ENCODE measurements at places on chromosomes 12 and 14.

DNA sequence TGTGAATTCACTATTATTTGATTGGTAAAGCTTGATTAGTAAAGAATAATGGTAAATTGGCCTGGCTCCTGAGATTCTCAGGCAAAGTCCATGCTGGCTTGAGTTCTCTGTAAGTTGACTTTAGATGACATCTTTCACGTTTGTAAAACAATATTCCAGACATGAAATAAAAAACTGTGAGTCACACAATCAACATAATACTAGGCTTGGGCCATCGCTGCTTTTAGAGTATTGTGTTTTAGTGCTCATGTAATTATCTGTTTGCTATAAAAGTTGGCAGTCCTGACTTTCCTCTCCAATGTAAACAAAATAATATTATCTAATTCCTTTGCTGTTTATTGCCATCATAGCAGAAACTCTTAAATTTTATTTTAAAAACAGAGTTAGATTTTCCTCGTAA, 3.9 kb upstream of the TBC1D30 start:
- no peak for DNase-seq

DNA sequence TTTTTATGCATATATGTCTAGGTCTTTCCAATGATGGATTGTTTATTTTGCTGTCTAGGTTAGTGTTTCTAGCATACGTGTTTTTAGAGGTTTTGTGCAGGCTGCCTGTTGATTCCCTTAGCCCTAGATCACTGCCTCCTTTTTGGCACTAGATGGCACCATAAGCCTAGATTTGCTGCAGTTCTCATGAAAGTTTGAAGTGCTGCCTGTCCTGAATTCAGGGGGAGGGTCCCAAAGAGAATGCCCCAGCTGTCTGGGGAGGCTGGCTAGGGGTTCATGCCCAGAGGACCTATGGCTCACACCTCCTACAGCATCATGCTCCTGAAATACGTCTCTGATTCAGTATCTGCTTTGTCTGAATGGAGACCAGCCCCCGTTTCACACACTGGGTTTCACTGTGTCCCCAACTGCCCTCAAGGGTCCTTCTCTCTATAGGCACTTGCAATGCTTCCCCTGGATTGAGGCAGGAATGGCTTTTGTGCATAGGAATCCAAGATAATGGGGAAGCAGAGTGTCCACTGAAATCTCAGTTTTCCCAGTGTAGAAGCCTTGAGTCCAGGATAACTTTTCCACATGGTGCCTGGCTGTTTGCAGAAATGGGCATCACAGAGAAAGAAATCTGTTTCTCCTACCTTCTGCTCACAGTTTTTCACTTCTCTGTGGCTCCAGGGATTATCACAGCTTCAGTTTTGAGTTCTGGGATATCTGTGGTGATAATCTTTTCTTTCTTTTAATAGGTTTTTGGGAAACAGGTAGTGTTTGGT, 14.2 kb upstream of the TXNRD1 start:
- DNase-seq: no peak

DNA sequence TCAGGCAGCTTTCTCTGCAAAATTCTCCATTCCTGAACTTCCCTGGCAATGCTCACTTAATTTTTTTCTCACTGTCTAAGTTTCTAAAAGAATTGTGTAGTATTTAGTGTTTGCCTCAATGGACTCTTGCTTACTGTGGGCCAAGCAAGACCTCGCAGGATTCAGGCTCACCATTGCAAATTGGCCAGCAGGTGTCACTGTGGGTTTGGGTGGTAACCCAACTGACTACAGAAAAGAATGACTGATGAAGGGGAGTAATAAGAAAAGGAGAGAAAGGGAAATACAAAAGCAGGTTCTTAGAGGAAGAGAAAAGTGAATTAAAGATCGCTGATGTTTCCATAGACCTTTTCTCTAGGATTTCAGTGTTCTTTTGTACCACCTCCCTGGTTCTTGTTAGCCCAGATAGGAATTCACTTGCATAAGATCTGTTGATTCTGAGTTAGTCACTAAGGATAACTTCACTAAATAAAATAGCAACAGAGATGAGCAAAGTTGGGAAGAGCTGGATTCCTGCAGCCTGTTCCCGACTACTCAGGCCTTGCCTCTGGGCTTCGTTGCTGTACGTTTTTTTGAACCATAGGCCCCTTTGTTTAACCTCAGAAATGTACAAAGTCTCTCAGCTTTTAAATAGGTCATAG, 386.5 kb upstream of the DDHD1 start:
- peak; percentile 76 for DNase-seq

DNA sequence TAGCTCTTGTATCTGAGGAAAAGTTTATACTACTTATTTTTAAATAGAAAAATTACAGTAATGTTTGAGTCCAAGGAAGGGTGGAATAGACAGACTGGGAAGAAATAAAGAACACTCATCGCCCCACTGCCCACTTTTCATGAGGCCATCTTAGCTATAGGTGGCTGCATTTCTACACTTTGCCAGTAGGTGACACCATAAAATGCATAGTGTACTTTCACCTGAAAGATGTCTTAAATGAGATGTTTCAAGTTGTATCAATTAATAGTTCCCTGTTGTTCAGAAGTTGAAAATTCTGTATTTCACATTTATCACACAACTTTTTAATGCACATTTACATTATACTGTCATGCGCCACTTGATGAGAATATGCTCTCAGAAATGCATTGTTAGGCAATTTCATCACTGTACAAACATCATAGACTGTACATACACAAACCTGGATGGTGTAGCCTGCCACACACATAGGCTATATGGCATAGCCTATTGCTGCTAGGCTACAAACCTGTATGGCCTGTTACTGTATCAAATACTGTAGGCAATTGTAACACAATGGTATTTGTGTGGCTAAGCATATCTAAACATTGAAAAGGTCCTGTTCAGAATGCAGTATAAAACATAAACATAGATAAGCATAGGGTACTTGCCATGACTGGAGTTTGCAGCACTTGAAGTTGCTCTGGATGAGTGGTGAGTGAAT, 27.6 kb downstream of the PMCH start:
- no peak for DNase-seq

GRCh38 chr12:120762086-120762485, 36.5 kb downstream of the ACADS start:
- DNase-seq: no peak

GRCh38 chr14:84272290-84272721, 1257.6 kb upstream of the FLRT2 start:
- DNase-seq: no peak

- no peak for DNase-seq
Measured at GRCh38 chr12:6204533-6205143, 4.4 kb downstream of the CD9 start.

DNA sequence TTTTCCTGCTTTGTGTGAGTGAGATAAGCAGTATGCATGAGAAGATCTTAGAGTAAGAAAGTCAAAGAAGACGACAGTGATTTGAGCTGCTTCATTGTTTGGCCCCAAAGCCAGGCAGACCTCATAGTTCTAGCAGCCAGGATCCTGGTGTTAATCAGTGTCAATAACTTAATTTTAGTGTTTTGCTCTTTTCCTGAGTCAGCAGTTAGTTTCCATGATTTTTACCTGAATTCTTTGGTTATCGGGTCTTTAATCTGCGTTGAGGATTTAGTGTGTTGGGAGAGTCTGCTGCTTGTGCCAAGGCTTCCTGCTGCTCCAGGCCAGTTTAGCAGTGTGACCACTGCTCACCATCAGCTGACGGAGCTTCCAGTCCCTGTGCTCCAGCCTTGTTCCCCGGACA, 241.6 kb upstream of the SOX5 start:
- DNase-seq: no peak
